ENCODE measurements at places on chromosomes 6 and 20.

- no peak for DNase-seq
Measured at GRCh38 chr6:31575335-31575901, at the start of gene TNF. Gene TNF (plus strand): TSS chr6:31575565. CDS start chr6:31575742, 177 bp downstream.

DNA sequence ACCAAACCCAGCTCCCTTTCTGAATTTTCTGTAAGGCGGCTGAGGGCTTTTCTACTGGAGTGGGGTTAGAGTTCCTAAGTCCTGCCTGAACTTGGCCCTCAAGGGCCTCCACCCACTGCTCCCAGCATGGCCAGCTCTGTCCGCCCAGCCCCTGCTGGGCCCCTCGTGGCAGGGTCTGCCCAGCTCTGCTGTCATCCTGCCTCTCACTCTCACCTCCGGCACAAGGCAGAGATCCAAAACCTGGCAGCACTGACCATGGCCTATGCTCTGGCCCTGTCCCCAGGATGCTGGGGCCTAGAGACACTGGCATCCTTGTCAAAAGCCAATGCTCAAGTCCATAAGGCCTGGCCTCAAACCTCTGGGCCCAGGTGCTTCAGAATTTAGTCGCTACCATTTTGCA lies 61.1 kb downstream of the TAF4 start:
- no peak for DNase-seq

- no peak for DNase-seq
Measured at GRCh38 chr6:70651326-70651905, 16.3 kb upstream of the SMAP1 start.

GRCh38 chr6:288866-289265 lies 3.4 kb upstream of the DUSP22 start:
- no peak for DNase-seq

DNA sequence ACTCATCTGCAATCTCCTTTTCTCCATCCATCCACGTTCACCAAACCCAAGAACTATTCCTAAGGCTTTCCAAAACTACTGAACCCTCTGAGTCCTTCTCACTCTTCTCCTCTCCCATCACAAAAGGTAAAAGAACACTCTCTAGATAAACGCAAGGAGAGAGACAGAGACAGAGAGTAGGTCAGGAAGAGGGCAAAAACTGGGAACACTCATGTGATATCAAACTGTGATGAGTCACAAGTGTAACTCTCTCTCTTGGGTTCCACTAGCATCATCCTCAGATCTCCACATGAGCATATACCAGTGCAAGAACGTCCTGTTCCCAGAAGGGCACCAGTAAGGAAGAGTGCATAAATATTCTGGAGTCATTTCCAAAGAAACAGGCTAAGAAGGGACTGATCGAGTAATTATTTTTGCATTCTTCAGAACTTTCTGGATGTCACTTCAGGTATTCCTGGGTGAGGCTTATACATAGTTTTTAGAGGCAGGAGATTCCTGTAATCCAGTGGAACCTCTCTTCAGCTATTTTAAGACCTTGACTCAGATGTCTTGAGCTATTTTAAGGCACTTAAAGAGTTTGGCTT lies 47.3 kb upstream of the STXBP5 start:
- no peak for DNase-seq

- no peak for DNase-seq
Measured at GRCh38 chr6:40798069-40798770, 211.1 kb upstream of the LRFN2 start.

DNA sequence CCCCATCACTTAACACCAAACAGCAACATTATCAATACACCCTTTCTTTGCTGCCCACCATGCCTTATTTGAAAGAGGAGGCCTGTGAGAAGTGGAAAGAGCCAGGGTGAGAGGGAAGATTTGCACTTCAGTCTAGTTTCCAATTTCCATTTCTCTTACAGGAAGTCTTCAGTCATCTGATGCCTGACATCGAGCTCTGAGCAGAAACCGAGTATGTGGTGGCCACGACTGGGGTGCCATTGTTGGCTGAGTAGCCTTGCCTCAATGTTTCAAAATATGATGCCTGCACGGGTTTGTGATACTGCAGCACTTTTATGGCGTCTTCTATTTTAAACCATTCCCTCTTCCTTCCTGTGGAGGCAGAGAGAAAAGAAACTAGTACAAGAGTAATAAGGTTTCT lies 39.8 kb upstream of the SMIM29 start:
- no peak for DNase-seq

Data from NCI-H2029 (cell line).